ENCODE measurements at places on chromosomes 3 and 15. TPM values are rescaled to one million over a fixed set of nuclear protein-coding genes. Genes with fewer than 3 reads are reported as not detected.

The PLSCR4 gene
- total RNA-seq, result 19.4 TPM

The IL17RD gene
- 20.7 TPM for total RNA-seq

The ACTRT3 gene
- total RNA-seq, result 3.4 TPM

The DNASE1L3 gene
- total RNA-seq, result 0.89 TPM

The KATNBL1 gene
- 113 TPM for total RNA-seq

The FAM81A gene
- 0.35 TPM for total RNA-seq

The FAM174B gene
- 13.3 TPM for total RNA-seq

The ANKUB1 gene
- total RNA-seq, result not detected

The MAGEL2 gene
- 9.2 TPM for total RNA-seq

The SPRED1 gene
- total RNA-seq, result 33.5 TPM

The DUOX2 gene
- total RNA-seq, result 0.04 TPM

The A4GNT gene
- total RNA-seq, result not detected

The FOXB1 gene
- not detected for total RNA-seq

The THPO gene
- total RNA-seq, result 0.89 TPM

The NME9 gene
- total RNA-seq, result 0.22 TPM

The FGF12 gene
- total RNA-seq, result 3.0 TPM

The MESD gene
- total RNA-seq, result 22.3 TPM

Data from muscle of leg (tissue), 16 donors.